HepG2 (cell line): ENCODE measurements at places on chromosomes 5 and 9.

DNA sequence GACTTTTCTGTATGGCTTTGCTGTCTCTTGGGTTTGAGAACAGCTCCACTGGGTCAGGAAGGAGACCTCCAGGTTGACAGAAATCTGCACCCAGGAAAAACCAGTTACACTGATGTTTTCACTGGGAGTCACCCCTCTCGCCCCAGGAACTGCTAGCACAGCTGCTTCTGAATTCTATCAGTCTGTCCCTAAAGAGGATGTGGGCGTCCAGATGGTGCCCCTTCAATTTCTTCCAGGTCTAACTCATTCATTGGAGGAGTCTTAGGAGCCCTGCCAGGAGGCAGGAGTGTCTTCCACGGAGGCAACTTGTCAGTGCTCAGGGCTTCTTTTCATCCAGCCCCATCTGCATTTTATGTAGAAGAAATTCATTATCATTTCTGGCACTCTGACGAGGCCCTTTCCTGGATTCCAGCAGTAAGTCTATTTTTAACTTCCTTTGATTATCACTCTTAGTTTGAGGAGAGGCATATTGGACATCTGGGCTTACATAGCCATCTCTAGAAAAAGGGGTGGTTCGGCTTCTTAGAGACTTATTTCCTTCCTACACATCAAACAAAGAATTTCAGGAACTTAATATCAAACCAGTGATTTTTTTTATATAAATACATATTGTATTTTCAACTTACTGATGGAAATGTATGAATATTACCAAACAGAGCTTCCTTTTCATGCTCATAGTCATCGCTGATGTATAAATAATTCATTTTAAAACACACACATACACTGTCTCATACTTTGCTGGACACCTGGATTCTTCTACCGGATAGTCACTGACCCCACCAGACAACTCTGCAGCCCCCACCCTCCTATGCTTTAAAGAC, 148.8 kb downstream of the IRX2 start:
- H3K36me3 ChIP-seq: no peaks in the 10 kb centered on the region
- no peak overlapping the region for H3K4me3 ChIP-seq
- 0 out of 3 replicates have a peak, but pooled peaks cover 9% of the 10 kb centered on the region for H3K27me3 ChIP-seq
- no peak for DNase-seq
- H3K4me1 ChIP-seq: no peaks in the 10 kb centered on the region
- no peak overlapping the region for H3K27ac ChIP-seq

DNA sequence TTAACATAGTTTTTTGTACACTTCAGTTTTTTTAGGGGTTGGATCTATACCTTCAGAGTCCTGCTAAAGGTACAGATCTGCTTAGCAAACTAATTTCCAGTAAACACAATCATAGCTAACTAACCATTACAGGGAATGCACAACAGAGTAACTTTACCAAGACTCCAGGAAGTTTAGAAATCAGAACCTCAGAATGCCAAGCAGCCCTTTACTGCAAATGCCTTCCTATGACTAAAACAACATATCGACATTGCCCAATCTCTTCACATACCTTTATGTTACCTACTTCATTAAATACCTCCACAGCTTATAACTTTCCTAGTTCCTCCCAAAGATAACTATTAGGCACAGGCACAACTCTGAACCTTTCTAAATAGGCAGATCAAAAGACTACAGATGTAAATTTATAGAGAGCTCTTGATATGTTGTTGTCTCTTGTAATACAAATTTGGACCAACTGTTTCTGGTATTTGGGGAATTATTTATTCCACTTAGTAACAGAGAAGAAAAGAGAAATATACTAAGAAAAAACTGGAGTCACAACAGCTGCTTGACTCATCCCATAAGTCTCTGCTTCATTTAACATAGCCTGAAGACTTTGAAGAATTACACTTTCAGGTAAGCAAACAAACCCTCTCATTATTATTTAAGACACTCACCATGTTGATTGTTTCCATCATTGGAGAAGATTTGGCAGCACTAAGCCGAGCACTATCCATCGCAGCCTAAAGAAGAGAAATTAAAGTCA, 46.0 kb upstream of the OR2K2 start:
- H3K27me3 ChIP-seq: no peaks in the 10 kb centered on the region
- H3K4me1 ChIP-seq: no peaks in the 10 kb centered on the region
- DNase-seq: no peak
- peaks cover 18% of the 10 kb centered on the region for H3K36me3 ChIP-seq
- H3K27ac ChIP-seq: no peak overlapping the region

GRCh38 chr5:99807346-99807745, 727.8 kb upstream of the FAM174A start:
- no peak for DNase-seq
- no peak overlapping the region for H3K4me3 ChIP-seq
- no peaks in the 10 kb centered on the region for H3K4me1 ChIP-seq
- no peaks in the 10 kb centered on the region for H3K36me3 ChIP-seq

- H3K4me1 ChIP-seq: no peaks in the 10 kb centered on the region
- H3K27me3 ChIP-seq: peaks cover 15% of the 10 kb centered on the region; the same call in 1 of the 3 replicates
- no peak for DNase-seq
Observed at GRCh38 chr5:178522361-178522760, 67.8 kb downstream of the COL23A1 start.

DNA sequence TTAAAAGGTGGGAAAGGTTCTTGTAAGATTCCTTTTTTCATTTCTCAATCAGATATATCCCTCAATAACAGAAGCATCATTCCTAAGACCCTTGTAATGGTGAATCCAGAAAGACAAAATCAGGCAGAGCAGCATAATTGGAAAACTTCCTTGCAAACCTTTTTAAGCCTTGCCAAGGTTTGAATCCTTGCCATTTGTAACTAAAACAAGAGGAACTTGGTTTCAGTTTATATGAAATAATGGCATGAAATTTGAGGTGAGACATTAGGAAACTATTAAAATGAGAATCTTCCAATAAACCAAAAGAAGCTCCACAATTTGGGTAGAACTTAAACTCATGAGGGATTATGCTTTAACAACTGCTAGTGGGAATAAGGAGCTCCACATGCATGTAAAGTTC, 384.7 kb upstream of the SMC2 start:
- H3K27me3 ChIP-seq: no peaks in the 10 kb centered on the region
- H3K27ac ChIP-seq: no peak overlapping the region
- H3K36me3 ChIP-seq: no peaks in the 10 kb centered on the region

DNA sequence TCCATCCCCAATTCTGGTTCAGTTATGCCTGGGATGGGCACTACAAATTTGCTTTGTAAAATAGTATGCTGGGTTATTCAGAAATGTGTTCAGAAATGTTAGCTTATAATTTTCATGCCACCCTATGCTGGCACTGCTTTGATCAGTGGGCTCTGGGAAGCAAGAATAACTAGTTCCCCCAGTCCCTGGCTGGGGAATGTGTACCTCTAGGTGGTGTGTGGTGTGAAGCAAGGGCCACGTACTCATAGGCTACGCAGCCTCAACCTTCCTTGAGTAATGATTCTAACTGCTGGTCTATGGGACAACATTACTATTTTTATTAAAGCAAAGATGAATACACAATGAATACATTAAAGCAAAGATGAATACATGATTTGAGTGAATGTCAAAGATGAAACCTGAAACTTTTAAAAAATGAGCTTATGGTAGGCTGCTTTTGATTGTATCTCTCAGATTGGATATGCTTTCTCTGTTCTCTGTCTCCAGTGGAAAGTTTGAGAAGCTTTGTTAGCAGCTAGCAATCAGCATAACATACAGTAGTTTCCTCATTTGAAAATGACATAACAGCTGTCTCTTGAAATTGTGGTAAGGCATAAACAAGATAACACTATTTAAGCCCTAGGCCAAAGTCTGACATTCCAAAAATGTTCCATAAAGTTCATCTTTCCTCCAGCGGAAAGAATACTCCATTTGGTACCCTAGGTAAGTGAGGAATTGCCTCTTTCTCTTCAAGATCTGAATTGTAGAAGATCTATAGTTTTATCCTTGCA, 174.7 kb upstream of the NFIB start:
- no peaks in the 10 kb centered on the region for H3K4me1 ChIP-seq
- peaks cover 2% of the 10 kb centered on the region; the same call in 1 of the 3 replicates for H3K27me3 ChIP-seq
- no peaks in the 10 kb centered on the region for H3K36me3 ChIP-seq
- DNase-seq: no peak

DNA sequence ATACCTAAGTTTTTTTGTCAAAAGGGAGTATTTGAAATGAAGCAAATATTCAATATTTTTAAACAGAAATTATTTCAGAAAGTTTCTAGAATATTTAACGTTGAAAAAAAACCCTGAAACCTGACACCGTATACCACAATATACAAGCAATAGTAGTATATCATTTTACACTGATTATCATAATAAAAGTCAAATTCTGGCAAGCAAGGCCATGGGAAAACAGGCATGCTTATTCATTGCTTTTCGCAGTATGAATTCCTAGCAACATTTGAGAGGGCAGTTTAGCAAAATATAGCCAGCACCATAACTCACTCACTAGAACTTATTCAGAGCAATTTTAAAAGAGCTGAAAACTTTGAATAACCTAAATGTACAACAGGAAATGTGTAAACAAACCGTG, 46.1 kb downstream of the ERAP1 start:
- no peak overlapping the region for H3K27ac ChIP-seq
- no peak for DNase-seq
- H3K36me3 ChIP-seq: peaks cover 9% of the 10 kb centered on the region
- 0 out of 2 replicates have a peak, but pooled peaks cover 6% of the 10 kb centered on the region for H3K4me1 ChIP-seq
- no peaks in the 10 kb centered on the region for H3K27me3 ChIP-seq

DNA sequence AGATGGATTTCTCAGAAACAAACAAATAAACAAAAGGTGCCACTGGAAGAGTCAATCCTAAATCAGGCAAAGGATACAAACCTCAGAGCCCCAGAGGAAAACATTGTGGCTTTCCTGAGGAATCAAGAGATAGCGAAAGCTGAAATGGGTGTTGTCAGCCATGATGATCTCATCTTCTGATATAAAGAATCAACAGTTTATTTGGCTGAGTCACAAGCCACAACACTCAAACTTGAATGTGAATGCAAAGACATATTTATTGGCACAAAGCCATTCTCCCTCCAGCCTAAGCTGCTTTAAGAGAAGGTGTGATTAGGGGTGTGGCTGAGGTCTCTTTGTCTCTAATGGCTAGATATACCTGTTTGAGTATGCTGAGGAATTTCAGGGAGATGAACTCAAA, 73.3 kb upstream of the NREP start:
- H3K27me3 ChIP-seq: no peaks in the 10 kb centered on the region
- no peak for DNase-seq
- no peaks in the 10 kb centered on the region for H3K36me3 ChIP-seq
- no peaks in the 10 kb centered on the region for H3K4me1 ChIP-seq
- H3K27ac ChIP-seq: no peak overlapping the region
